ENCODE measurements at places on chromosomes 6 and 20.

DNA sequence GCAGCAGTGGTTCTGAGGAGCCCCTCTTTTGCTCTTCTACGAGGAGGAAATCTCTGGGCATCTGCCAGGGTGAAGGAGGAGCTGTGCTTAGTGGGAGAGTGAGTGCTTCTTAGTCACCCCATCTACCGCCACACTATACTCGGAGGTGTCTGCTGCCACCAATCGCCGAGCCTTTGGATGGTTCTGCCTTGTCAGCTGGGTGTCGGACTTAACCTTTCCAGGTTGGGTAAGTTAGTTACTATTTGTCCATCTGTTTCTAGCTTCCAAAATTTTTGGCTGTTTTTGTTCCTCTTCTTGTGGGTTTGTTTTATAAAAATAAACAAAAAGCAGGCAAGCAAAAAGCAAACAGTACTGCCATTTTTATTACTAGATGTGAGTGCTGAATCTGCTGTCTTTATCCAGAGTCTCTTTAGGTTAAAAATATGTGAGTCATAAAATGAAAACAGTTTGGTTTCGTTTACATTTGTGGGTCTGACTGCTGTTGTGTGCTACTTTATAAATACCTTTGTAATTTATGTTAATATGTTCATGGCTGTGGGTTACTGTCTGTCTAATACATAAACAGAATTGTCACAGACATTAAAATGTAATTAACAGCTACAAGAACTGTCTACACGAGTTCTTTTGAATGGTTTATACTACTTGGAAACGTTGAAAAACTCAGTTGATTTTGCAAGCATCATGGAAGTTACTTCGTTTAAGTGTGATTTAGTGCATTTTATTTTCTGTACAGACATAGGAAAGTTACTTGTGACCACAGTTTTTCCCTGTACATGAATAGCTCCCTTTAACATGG lies 89.2 kb downstream of the ARID1B start:
- no peak for DNase-seq

GRCh38 chr6:65449926-65450325 lies 257.1 kb downstream of the EYS start:
- DNase-seq: no peak

GRCh38 chr20:10571313-10571815 lies 102.4 kb downstream of the JAG1 start:
- no peak for DNase-seq

DNA sequence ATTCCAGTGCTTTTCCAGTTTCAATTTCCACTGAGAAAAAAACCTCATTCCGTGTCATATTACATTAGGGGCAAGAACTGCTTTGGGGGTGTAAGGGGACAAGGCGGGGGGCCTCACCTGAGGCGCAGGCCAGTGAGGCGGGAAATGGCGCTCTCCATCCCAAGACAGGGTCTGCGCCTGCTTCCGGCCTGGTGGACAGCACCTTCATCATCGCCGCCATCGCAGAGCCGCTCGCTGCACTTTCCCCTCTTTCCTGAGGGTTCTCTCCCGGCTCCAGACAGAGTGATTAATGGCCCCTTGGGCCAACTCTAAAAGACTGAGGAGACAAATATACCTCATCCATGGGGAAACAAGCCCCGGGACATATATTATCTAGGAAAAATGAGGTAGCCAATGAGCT lies 270.0 kb upstream of the SOX4 start:
- peak; percentile 45 for DNase-seq

GRCh38 chr6:154661768-154662167 lies 71.4 kb upstream of the SCAF8 start:
- DNase-seq: no peak

DNA sequence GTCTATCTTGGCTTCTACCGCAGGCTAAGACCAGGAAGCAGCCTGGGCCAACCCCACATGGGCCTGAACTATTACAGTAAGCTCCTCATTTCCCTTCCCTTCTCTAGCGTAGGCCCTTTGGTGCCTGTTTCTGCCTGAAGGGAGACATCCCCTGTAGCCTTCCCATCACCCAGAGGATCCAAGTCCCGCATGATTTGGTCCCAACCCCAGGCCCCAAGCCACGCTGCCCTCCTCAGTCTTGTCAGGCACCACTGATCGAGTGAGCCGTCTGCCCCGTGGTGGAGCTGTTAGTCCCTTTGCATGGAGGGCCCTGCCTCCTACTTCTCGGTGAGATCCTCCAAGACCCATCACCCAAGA lies 46.4 kb downstream of the EBF4 start:
- DNase-seq: no peak
